Esophagus squamous epithelium (tissue), 5 donors: ENCODE measurements at places on chromosomes 4 and X.

GRCh38 chr4:88989990-88990389, 67.0 kb downstream of the FAM13A start:
- no peak for DNase-seq

DNA sequence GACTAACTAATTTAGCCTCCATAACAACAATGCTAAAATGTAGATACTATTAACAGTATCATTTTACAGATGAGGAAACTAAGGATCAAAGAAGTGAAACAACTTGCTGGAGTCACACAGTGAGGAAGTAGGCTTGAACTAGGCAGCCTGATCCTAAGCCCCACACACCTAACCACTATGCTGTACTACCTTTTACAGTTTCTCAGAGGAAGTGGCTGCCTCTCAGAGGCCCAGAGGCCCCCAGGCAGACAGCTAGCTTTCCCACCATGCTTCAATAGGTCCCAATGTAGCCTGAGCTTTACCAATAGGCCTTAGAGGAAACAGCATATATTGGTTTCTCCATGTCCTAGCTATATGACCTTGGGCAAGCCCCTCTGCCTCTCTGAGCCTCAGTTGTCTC, 69.4 kb upstream of the PJA1 start:
- no peak for DNase-seq

GRCh38 chr4:65353098-65353497, 317.2 kb downstream of the EPHA5 start:
- DNase-seq, result no peak

DNA sequence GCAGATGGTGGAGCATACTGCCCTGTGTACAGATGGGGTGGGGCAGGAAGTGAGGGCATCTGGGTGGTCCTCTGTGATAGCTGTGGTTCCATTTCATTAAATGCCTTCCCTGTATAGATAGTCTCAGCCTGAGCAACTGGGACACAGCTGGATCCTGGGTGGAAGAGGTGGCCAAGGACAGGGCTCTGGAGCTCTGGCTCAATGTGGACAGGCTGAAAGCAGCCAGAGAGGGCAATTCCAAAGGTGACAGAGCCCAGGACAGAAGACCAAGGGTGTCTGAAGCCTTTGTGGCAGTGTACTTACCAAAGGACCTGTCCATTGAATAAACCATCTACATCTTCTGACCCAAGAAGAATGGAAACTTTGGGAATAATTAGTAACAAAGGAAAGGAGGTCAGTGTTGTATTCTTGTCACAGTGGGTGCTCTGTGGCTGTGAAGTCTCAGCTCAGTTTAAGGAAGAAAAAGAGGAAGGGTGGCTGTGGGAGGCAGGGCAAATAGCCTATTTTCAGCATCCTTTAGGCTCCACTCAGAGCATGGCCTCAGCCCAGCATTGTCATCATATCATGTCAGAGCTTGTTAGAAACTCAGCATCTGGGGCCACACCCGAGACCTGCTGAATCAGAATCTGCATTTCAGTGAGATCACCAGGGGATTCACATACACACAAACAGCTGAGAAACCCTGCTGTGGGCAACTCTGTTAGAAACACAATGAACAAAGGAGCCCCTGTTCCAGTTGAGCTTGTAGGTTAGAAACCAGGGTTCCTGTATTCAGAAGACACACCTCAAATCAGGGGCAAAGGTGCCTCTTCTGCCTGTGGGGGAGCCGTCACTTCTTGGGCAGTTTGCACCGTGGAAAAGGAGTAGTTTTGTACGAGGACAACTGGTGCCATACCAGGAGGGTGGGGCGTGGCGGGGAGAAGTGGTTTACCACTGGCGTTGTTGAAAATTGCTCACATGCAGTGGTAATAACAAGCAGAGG, 168.6 kb downstream of the PTTG2 start:
- no peak for DNase-seq

DNA sequence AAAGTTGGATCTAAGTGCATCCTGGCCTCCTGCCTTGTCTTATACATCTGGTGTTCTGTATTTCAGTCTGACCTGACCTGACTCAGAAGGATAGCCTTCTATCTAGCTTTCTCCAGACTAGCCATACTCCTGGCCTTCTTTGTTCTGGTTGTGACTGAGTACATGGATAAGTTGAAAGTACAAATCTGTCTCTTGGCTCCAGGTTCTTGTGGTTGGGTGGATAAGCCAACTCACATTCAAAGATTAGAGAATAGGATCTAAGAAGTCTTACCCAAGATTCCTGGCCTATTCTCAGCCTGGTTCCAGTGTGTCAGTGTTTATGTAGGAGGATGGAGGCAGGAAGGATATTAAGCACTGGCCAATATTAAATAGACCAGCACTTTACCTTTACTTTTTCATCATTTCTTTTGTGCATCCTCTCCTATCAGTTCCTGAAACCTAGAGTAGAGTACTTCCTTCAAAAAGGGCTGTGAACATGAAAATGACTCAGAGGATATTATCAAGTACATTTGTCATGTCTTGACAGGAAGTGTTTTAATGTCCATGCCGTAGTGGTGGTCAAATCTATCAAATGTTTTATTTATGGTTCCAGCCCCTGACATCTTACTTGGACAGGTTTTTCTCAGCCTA, 123.5 kb downstream of the IL15 start:
- DNase-seq, result no peak

DNA sequence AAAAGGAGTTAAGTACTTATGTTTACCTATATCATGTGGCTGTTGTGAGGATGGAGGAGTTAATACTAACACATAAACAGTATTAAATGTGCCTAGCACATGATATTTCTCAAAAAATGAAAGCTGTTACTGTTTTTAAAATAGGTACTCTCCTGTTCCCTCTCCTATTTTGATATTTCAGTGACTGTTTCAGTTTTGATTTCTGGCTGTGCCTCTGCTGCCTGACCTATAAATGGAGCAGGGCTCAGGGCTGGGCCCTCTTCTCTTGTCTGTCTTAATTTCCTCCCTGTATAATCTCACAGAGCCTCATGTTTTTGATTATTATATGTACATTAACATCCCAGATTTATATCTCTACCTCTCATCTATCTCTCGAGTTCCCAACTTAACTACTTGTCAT, 93.3 kb downstream of the UGT8 start:
- no peak for DNase-seq

DNA sequence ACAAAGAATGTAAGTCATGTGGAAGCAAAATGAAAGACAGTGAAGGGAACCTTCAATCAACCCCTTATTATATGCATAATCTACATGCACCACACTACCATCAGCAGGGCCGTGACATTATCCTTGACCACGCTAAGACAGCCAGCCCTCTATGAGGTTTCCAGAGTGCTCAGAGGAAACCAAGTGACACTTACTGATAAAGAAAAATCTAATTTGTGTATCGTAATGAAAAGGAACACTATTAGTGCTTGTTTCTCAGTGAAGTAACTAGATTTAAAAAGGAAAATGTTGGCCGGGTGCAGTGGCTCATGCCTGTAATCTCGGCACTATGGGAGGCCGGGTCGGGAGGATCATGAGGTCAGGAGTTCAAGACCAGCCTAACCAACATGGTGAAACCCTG, 56.4 kb downstream of the ABCG2 start:
- no peak for DNase-seq

DNA sequence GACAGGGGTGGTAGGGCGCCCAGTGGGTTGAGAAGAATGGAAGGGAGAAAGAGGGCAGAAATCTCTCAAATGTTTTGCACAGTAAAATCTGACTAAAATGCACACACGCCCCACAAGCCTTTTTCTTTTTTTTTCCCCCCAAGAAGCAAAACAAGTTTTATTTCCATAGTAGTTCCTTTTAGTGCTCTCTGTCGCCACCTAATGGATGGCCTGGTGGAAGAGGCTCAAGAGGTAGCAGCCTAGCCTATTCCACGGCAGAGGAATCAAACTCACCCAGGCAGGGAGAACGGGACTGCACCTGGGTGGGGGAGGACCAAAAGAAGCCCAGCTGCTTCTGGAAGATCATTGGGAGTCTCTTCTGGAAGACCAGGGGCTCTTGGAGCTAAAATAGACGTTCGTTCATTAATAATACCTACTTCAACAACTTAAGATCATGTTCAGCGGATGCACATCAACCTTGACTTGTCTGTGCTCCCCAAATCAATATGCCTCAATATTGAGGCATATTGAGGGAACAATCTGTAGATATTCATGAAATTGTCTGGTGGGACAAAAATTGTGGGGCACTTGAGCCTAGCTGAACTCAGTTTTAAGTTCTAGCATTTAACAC, 31.6 kb upstream of the IRAK1 start:
- peak; percentile 12 for DNase-seq

DNA sequence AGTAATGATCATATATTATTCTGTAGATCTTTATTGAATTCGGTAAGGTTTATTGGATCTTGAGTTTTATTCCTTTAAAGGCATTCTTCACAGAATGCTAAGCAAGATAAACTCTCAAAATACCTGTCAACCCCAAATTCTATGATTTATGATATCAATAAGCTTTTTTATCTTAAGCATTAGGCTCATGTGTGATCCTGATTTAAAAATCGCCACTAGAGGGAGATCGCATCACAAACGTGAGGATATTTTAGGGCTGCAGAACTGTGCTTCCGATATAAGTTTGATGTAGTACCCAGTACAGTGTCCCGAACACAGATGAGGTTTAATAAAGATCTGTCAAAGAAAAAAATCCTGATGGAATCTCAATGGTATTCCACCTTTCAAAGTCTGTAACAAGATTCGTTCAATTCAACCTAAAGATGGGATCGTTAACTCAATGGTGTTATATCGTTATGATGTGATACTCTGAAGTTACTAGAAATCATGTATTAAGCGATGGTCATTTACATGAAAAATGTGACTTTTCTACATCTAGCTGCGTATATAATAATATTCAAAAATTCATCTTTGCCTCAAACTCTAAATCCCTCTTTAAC, 169.0 kb downstream of the CORIN start:
- no peak for DNase-seq

DNA sequence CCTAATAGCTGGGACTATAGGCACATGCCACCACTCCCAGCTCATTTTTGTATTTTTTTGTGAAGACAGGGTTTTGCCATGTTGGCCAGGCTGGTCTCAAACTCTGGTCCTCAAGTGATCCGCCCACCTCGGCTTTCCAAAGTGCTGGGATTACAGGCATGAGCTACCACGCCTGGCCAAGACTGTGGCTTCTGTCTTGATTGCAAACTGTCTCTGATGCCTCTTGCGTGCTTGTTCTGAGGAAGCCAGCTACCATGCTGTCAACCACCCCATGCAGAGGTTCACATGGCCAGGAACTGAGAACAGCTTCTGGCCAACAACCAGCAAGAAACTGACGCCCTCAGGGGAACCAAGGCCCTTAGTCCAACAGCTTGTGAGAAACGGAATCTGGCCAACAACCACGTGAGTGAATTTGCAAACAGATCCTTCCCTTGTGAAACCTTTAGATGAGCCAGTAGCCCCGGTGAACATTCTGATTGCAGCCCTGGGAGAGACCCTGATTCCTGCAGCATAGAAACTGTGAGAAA, 71.2 kb downstream of the SUPT20HL2 start:
- peak; percentile 2 for DNase-seq

GRCh38 chr4:92406488-92406887, 102.7 kb downstream of the GRID2 start:
- no peak for DNase-seq

DNA sequence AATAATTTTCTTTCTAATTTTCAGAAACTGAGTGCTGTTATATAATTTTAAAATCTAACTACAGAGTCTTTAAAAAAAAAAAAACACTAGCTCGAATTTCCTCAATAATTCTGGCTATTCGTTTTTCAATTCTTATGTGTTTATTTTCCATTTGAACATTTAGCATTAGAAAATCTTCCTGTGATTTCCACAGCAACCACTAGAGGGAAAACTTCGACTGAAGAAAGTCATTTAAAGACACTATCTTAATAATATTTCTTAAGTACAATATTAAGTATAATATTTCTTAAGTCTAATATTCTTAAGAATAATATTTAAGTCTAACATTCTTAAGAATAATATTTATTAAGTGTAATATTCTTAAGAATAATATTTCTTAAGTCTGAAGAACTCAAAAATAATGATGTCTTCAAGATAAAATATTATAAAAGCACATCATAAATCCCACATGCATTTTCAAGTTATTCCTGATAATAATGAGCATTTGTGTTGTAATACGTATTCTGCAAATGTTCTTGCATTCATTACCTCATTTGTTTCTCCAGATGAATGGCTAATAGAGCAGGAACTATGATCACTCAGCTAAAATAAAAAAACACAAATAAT, 118.4 kb upstream of the WDR17 start:
- no peak for DNase-seq

DNA sequence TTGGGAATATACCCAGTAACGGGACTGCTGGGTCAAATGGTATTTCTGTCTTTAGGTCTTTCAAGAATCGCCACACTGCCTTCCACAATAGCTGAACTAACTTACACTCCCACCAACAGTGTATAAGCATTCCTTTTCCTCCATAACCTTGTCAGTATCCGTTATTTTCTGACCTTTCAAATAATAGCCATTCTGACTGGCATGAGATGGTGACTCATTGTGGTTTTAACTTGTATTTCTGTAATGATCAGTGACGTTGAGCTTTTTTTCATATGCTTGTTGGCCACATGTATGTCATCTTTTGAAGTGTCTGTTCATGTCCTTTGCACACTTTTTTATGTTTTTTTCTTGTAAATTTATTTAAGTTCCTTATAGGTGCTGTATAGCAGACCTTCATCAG, 81.2 kb downstream of the ADAM29 start:
- no peak for DNase-seq

- DNase-seq, result no peak
These were observed 394.9 kb upstream of the PABPC5 start for GRCh38 chrX:91039777-91040176.
